ENCODE measurements at places on chromosomes 6 and 20.

- DNase-seq = no peak
These were observed 111.4 kb downstream of the QKI start for GRCh38 chr6:163525926-163526325.

GRCh38 chr6:91240878-91241603, 654.2 kb upstream of the MAP3K7 start:
- no peak for DNase-seq

- no peak for DNase-seq
These were observed 41.0 kb downstream of the MOCS1 start for GRCh38 chr6:39893286-39893685.

DNA sequence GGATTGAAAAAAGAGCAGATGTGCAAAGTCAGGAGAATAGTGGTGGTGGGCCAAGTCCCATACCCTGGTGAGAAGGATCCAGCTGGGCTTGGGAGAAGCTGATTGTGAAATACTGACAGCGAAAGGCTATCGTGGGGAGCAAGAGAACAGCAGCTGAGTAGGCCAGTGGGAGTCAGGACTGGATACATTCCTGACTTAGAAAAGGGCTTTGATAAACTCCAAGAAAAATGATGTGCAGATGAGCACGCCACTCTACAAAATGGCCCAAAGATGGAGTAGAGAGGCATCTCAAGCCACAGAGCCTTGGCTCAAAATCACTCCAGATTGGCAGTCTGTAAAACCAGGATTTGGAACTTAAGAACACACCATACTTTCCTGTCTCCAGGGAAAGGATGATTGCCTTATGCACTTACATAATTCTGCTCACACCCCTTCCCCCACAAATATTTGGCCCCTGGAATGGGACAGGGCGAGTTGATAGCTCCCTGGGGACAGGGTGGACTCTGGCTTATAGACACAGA, 578.7 kb downstream of the MAFB start:
- no peak for DNase-seq

- no peak for DNase-seq
These were observed 210.3 kb upstream of the ARG1 start for GRCh38 chr6:131362696-131363095.

DNA sequence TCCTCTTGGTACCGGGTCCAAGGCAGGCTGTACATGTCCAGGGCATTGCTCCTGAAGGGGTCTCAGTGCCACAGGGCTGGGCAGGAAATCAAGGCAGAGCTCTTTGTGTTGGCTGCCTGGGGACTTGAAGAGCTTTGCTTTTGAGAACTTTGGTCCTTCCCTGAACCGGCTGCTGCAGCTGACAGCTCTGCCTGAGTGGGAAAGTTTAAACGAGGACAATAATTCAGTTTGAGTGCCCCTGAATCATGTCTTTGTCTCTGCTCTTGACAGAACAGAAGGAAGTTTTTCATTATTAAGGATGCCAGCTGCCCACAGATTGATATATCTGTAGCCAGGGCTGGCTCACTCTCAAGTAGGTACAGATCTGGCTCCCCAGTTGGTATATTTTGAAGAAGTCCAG, 56.1 kb downstream of the ANKRD6 start:
- no peak for DNase-seq

DNA sequence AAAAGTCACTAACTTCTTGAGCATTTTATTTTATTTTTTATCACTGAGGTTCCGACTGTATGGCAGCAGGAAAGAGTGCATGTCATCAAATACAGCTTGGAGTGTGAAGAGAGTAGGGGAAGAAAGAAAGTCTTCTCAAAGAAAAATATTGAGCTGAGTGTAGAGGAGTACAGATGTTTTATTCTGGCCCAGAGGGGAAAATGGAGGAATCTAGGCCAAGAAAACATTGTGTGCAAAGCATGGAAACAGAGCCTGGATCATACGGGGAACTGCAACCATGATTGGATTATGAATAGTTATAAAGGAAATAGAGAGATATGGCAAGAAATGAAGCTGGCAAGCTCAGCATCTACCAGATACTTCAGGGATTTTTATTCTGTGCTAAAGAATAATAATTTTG, 104.2 kb upstream of the SCGN start:
- no peak for DNase-seq

GRCh38 chr6:30836957-30837356, 47.4 kb upstream of the DDR1 start:
- no peak for DNase-seq

- peak; percentile 7 for DNase-seq
These were observed 50.6 kb upstream of the SLC32A1 start for GRCh38 chr20:38673725-38674091.
